ENCODE measurements at places on chromosomes 6 and 20.
A peak's percentile ranks its signal among the peaks of the same experiment; 100 is the strongest.

GRCh38 chr20:51493346-51493791 lies 49.1 kb downstream of the NFATC2 start:
- DNase-seq: no peak

DNA sequence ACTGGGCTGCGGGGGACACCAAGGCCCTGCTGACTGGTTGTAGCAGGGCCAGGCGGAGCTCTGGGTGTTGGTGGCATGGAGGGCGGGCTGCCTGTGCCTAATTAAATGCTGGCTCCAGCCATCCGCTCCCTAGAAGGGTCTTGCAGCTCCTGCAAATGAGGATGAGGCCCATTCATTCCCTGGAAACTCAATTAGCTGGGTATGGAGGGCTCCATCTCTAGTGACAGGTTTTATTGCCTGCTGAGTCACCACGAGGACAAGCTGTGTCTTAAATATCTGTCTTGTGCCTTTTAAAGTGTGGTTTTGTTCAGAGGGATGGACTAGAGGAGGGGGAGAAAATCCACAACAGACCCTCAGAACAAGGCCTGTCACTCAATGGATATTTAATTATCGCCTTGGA lies 60.9 kb downstream of the SULF2 start:
- no peak for DNase-seq

DNA sequence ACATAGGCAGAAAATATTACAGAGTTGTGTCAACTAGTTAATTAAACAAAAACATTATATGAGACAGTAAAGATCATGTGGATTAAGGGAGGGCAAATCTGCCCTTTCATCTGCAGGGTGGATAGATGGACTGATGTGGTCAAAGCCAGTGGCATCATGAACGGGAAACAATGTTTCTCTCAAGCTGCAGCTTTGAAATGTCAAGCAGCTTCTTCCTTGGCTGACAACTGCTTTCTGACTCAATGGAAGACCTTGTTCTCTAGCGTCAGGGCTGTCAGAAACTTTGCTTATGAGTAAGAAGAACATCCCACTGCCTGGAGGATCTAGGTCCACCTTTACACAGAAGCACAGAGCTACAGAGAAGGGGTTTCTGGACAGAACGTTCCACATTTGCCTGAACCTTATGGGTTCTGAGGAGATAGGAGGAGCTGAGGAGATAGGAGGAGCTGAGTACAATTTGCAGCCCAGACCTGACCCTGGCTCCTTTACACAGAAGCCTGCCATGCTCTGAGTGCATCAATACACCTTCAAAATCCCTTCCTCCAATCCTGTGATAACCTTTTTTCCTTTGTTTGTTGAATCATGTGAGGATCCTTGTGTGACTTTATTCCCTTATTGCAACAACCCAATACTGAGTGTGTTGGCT lies 6.1 kb downstream of the CST5 start:
- DNase-seq: no peak

- DNase-seq: no peak
These were observed 22.4 kb downstream of the TRMT6 start for GRCh38 chr20:5927749-5928462.

GRCh38 chr6:3364391-3364790 lies 92.5 kb downstream of the SLC22A23 start:
- DNase-seq: no peak

DNA sequence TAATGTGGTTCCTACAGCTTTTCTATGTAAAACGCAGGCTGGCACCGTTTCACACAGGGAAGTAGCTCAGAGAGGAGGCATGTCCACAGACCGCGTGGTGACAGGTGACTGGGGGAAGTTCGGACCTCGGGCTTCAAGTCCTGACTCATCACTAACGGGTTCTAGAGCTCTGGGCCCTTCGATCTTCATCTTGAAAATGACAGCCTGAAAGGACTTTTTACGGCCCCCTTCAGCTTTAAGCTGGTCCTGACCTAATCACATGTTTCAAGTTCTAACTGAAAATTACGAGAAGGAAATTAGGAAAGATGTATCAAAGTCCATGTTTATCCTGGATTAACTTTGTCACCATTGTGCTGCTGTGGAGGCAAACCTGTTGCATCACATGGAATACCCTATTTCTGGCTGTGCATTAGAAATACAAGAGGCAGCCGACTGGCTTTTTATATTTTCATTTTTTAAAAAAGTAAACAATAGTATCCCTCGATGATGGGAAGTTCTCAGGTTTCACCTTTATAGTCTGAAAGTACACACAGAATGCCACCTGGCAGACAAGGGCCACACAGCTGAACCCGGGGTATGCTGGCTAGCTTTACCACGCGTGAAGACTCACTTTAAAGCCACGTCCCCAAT lies 2.0 kb downstream of the MAN1A1 start:
- no peak for DNase-seq

- DNase-seq: peak; percentile 6
These were observed 164.9 kb upstream of the SASH1 start for GRCh38 chr6:148177589-148178233.

- DNase-seq: no peak
These were observed 48.9 kb upstream of the DEFB112 start for GRCh38 chr6:50098641-50098993.

DNA sequence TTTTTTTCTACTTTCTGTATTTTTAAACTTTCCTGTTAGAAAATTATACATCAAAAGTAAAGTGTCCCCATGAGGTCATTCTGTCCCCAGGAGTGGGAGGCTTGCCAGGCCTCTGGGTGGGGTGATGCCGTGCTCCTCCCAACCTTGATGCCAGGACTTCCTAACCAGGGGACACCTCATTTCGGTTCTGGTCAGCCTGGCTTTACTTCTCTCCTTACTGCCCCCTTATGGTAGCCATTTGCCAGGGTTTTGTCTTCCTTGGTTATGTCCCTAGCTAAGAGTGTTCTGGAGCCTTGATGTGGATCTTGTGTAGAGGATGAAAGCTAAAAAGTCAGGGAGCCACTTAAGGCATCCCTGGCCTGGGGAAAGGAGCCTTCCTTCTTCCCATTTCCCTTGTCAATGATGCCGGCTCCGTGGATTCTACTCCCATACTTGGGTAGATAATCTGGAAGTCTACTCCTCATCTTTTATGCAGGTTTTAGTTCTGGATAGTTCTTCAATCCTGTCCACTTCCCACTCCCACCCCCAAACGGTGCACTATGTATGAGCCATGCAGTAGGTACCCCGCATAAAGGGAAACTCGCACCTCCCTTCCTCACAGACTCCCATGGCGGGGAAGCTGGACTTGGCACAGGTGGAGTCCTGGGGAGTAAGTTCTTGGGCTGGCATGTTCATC lies 164.1 kb upstream of the SALL4 start:
- no peak for DNase-seq

DNA sequence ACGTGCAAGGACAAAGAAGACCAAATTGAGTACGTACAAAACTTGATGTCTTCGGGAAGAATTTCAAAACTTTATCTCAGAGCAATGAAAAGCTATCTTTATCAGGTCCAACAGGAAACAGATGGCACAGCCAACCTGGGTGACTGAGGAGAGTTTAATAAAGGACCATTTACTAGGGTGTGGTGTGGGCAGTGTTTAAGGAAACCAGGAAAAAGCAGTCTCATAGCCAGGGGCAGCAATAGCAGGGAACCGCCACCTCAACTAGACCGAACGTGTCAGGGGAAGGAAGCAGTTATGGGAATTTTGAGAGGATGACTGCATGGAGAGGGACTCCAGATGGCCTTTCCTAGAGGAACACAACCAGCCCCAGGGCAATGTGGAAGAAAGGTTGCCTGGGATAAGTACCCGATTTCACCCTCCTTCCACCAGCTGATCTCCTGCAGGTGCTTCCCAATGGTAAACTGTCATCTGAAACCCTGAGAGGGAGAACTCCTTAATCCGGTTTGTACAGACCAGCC lies 15.2 kb upstream of the TAAR5 start:
- DNase-seq: no peak

- no peak for DNase-seq
These were observed 86.1 kb upstream of the MYLIP start for GRCh38 chr6:16042751-16043150.

DNA sequence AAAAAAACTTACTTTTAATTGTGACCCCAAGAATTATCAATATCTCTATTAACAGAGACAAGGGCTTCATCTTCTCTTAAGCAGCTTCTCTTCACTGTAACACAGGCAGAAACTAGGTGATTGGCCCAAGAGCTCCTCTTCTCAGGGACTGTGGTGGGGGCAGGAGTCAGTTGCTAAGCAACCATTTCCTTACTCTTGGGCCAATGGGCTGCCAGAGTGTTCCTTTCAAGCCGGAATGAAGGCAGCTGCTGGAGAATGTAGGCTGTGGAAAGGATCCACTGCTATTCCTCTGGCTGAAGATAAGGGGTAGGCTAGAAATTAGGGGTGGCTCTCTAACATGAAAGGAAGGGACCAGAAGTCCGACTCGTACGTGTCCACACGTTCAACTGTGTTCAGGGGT lies at the start of gene SEL1L2:
TSS of gene SEL1L2 (minus strand) at position 150 of the 400 bp plus-strand sequence. CDS start at position 70, 80 bp downstream.
- DNase-seq: no peak

- DNase-seq: no peak
These were observed 23.7 kb downstream of the HLA-A start for GRCh38 chr6:29965873-29966601.

DNA sequence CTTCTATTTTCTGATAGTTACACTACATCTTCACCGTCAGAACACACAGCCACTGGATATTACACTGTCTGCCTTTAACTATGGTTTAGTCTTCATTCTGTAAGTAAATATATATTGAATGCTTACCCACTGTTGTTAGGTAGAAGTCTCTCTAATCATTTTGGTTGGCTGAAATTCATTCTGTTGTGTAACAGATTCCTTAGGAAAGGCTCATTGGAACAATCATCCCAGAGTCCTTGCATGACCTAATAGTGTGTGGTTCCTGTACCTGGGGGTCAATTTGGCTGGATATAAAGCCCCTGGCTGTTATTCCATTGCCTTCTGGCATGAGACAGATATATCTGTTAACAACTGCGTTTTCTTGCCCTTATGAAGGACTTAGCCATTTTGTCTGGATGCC lies 9.9 kb downstream of the BLOC1S5 start:
- DNase-seq: no peak

DNA sequence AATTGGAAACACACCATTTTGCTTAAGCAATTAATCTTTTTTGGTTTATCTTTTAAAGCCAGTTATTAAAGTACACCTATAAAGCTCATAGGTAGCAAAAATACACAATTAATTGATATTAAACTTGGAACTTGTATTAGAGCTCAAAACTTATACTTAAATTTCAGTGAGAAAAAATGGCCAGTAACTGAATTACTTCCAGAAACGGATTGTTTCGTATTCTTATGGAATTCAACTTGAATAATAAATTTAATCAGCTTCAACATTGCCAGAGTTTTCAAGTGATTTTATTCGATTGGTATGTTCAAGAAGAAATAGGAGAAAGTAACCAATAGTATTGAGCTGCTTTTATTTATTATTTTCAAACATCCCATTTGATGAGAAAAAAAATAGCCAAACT lies 112.7 kb upstream of the PDE10A start:
- no peak for DNase-seq

DNA sequence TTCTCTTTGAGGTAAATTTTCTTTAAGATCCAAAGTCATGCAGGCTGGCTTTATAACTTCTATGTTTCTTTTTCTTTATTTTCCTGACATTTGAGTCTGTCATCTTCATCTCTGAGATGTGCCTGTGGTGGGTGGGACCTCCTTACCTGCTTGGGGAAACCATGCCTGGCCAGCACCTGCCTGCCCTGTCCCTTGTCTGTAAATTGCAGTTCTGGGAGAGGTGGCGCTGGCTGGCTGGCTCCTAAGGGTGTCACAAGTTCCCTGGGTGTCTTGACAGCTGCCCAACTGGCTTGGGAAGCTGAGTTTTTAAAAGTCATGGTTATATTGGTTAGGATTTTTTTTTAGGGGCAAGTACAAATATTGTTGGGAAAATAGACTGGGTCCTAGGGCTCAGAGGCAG lies 36.3 kb downstream of the SCAND1 start:
- no peak for DNase-seq

GRCh38 chr6:24147511-24148153 lies 21.6 kb downstream of the NRSN1 start:
- no peak for DNase-seq

GRCh38 chr6:110270165-110270564 lies 88.0 kb downstream of the METTL24 start:
- DNase-seq: no peak

- DNase-seq: no peak
These were observed 6.0 kb upstream of the FOXC1 start for GRCh38 chr6:1603708-1604107.

DNA sequence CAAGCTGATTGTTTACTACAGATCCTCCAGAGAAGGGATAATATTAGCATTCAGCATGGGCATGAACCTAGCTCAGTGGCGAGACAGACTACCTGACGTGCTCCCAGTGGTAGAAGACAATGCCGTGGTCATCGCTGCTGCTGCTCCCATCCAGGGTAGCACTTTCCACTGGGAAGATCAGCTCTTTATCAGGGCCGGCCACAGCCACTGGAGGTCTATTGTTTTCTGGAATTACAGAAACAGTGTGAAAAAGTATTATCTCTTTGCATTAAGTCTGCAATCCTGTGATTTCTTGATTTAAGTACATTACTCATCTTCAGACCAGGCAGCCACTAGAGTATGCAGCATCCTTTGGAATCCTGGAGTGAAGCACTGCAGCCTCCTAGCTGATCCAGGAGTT lies 75.0 kb downstream of the ALDH5A1 start:
- no peak for DNase-seq

- DNase-seq: no peak
These were observed 48.9 kb upstream of the BHLHE23 start for GRCh38 chr20:63055575-63056235.

- DNase-seq: no peak
These were observed 392.4 kb downstream of the QKI start for GRCh38 chr6:163806755-163807499.

DNA sequence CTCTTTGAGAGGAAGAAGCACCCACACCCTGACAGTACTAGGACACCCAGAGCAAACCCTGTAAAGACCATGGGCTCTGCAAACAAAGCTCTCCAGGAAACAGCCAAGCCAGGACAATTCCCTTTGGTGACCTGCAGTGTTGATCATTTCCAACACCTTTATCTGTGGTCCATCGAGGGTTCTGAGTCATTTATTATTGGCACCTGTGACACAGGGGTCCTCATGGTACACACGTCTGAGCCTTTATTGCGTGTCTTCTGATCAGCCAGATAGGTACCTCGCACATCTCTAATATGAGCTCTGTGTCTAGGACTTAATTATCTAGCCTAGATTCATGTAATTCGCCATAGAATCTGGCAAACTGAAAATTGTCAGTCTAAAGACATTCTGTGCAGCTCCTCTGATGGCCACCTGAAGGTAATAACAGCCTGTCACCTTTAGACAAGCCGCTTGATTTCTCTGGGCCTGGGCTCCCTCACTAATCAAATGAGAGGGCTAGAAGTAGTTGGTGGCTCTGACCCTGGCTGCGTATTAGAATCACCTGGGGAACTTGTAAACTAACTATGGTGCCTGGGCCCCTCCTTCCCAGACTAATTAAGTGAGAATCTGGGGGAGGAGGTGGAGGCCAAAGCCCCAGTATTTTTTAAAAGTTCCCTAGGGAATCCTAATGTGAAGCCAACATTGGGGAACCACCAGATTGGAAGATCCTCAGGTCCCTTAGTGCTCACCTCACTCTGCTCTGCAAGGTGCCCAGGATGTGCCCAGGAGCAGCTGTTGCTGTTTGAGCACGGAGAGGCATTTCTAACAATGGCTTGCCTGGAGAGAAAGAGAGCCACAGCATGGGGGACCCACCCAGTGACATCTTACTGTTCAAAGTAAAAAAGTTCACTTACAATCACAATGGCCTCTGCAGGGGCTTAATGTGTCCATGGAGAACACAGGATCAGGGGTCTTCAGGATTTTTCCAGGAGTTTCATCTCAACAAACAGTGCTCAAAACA lies 122.0 kb upstream of the ARID1B start:
- DNase-seq: no peak

Measured in activated T-cell treated with anti-CD3 and anti-CD28 coated beads for 48 hours (primary cell).